ENCODE measurements at places on chromosomes 3 and 15.
A peak's percentile ranks its signal among the peaks of the same experiment; 100 is the strongest.

- no peak for ATAC-seq
Observed at GRCh38 chr15:58257776-58258325, 119.7 kb downstream of the AQP9 start.

DNA sequence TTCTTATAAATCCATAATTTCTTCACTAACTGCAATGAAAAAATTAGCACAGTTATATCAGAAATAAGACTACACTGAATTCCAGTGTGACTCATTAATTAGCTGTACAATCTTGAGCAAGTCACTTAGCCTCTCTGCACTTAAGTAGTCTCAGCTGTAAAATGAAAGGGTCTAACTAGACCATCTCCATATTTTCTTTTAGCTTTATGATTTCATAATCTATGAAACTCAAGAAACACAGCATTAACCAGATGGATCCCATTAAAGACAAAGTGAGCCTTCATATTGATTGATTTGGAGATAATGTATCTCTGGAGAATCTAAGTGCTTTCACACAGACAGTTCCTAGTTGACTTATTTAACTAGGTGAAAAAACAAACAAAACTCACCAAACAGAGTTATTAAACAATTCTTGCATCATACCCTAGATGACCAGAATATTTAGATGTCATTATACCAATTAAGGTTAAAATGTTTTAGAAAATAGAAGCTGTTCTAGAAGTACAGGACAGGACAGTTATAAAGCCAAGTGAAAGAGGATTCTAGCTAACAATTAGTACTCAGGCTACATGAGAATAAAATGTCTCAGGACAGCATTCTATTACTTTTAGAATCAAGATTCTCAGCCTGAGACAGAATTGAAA, 11.2 kb downstream of the CSNK1G1 start:
- ATAC-seq: no peak

GRCh38 chr15:80587816-80588456, 107.2 kb upstream of the ABHD17C start:
- ATAC-seq: no peak

GRCh38 chr3:113532698-113533533, 561 bp downstream of the SIDT1 start:
- peak; percentile 45 for ATAC-seq

- ATAC-seq: no peak
Observed at GRCh38 chr15:68709876-68710275, 110.8 kb downstream of the ANP32A start.

GRCh38 chr3:60920519-60920918, 330.7 kb downstream of the FHIT start:
- ATAC-seq: no peak

DNA sequence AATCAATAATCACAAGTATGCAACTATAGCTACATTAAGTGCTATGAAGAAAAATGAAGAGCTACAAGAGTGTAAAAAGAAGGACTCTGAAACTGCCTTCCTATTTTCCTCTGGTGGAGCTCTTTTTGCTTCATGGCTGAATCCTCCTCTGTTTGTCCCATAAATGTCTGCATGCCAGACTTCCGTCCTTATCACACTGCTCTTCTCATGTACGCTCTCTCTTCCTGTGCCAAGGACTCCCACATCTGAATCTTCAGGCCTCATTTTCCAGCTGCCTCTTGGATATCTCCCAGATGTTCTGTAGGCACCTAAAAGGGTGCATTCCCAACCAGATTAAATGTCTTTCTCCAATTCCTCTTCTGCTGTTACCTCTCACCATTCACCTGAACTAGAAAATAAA, 123.7 kb downstream of the MECOM start:
- ATAC-seq: no peak

DNA sequence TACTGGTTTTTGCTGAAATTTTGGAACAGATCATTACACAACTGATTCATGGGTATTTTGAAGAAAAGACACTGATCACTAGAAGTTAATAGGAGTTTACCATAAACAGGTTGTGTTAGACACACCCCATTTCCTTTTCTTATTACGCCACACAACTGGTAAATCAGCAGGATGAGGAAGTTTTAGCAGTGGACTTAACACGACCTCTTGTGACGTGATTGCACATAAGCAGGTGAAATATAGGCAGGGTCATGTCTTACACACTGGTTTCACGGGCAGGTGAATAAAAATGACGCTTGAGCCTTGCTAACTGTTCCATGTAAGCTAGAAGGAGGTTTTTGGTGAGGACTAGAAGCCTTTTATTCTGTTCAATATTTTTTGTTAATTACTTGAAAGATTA, 27.1 kb upstream of the TPRG1 start:
- ATAC-seq: peak; percentile 44

GRCh38 chr15:56957812-56958406, 39.5 kb downstream of the TCF12 start:
- ATAC-seq: no peak

- ATAC-seq: peak; percentile 73
Observed at GRCh38 chr15:92009162-92009561, 155.7 kb downstream of the SLCO3A1 start.

DNA sequence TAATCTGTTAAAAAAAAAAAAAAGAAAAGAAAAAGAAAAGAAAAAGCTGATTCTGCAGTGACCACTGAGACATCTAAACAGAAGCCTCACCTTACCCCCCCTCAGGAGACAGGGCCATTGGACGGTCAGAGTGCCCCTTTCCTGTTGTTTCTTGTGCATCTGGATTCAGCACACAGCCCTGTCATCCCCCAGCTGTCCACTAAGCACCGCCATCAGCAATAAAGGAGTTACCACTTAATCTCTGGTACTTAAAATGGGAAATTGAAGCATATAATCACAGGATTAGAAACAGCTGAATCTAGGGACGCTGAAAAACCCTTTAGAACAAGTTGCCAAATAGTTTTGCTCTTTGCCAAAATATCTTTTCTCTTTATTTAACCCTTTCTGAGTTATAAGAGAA, 62.5 kb downstream of the TRIM69 start:
- no peak for ATAC-seq

GRCh38 chr3:85875589-85875988, 916.8 kb downstream of the CADM2 start:
- no peak for ATAC-seq

DNA sequence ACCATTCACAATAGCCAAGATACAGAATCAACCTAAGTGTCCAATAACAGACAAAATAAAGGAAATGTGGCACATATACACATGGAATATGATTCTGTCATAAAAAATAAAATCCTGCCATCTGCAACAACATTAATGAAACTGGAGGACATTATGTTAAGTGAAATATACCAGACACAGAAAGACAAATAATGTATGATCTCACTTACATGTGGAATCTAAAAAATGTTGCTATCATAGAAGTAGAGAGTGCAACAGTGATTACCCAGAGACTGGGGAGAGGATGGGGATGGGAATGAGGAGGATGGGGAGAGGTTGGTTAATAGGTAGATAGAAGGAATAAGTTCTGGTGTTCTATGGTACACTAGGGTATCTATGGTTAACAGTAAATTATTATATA, 28.7 kb downstream of the MRPL3 start:
- no peak for ATAC-seq

DNA sequence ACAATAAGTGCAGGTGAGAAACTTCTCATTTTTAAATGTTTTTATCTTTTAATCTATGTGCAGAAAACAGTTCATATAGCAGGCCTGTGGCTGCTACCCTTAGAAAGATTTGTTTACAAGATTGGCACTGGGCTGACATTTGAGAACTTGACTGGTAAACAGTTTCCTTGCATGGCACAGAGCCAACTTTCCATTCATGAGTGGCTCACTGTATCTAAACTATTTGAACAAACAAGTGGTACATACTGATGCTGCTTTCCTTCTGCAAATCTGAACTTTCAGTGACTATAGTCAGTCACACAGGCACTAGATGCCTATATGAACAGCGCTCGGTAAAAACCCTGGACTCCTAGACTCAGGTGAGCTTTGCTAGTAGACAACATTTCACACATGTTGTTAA, 6.3 kb upstream of the GTPBP8 start:
- ATAC-seq: peak; percentile 63

DNA sequence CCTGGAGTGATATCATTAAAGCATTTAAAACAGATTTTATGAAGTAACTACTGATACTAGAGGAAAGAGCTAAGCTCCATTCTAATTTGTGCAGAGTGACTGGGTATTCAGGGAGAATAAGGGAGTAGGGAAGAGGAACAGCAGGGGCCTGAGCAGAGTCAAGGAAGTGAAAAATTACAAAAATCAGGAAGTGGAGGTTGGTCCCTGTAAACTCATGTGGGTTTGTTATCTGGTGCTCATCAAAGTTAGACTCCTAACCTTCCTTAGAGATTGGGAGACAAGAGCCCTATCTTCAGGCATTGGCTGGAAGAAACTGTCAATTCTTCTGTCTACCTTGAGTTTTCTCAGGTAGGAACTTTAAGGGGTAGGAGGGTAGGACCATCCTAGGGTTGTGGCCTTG, 82.5 kb downstream of the NEK11 start:
- ATAC-seq: no peak

- no peak for ATAC-seq
Observed at GRCh38 chr15:98684436-98684835, 36.1 kb downstream of the IGF1R start.

GRCh38 chr3:160695003-160695402, 18.0 kb downstream of the ARL14 start:
- ATAC-seq: no peak

DNA sequence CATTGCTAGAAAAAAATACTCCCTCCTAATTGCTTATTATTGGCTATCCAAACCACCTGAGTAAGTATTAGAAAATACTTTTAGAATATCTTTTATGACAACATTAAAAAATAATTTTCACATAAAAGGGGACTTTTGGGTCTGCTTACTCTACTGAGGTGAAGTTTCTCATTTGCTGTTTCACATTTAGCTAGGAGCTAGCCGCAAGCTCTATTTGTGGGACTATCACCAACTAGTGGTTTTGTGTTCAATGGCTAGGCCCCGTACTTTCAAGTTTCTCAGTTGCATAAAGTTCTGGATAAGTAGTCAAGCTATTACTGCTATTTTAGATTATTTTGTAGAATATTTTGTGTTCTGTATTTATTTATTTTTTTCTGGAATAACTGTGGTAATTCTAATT, 244.2 kb upstream of the SLITRK3 start:
- ATAC-seq: no peak

DNA sequence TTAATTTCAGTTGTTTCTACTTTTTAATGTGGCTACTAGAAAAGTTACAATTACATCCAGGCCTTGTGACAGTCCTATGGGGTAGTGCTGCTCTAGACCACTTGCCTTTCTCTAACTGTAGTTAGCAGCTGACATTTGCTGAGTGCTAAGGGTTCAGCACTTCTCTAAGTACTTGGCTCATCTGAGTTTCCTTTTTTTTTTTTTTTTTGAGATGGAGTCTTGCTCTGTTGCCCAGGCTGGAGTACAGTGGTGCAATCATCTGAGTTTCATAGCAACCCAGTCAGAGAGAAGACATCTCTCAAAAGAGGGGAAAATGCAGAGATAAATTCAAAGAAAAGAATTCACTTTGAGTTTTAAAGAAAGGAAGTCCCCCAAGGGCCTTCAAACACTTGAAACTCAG, 130.8 kb downstream of the MYLK start:
- ATAC-seq: no peak

DNA sequence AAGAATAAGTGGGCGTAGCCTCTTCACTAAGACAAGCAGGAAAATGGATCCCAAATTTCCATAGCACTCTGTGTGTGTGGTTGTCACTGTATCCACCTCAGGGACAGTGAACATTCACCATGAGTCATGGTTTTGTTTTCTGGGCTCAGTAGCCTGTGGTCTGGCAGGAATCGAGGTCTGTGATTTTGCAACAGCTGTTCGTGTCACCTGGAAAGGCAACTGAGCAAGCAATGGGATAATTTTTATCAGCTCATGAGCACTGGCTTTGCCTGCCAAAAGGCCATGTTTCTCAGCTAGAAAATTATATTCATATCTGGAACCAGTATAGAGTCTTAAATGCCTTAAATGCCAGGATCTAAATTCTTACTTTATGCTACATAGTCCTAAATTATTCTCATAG, 60.9 kb downstream of the STRIT1 start:
- no peak for ATAC-seq

- peak; percentile 17 for ATAC-seq
Observed at GRCh38 chr3:121998611-121999473, 23.2 kb downstream of the ILDR1 start.

DNA sequence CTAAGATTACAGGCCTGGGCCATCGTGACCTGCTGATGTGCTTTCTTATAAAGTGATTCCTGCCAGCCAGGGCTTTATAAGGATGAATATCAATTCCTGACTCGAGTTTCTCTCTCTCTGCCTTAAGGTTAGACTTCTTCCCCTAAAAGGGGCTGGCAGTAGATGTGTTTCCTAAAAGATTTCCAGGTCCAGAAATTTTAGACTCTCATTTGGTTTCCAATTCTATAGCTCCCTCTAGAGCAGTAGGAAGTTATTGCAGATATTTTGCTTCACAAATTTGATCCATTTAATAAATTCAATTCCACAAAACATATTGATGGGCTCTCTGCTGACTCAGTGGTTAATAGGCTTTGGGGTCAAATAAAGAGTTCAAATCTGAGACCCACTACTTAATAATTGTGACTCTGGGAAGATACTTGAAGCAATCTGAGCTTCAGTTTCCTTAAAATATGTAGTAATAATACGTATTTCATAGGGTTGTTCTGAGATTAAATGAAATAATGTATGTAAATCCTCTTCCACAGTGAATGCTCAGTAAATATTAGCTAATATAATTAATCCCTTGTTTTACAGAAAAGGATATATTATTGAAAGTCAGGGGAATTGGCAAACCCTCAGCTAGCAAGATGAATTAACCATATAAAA, 2.1 kb downstream of the TRIM69 start:
- ATAC-seq: no peak

GRCh38 chr3:42749753-42750231, 23.3 kb downstream of the CCDC13 start:
- peak; percentile 31 for ATAC-seq

GRCh38 chr3:136350132-136350531, 100.0 kb downstream of the PCCB start:
- ATAC-seq: no peak

DNA sequence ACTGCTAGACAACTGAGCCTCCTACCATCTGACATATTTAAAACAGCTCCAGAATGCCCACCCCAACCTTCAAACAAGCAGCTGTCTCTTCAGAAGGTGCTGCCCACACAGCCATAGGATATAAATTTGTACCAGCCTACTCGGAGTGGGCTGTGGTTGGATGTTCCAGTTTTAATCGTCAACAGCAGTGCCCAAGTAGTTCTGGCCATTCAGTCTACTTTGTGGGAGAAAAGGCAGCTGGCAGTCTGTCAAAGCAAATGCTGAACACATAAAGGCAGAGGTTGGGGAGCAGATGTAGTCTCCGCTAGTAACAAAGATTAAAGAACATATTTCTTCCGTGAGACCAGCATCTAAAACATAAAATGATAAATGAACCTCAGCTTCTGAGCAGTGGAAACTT, 15.9 kb upstream of the ERC2 start:
- ATAC-seq: no peak

- no peak for ATAC-seq
Observed at GRCh38 chr3:9716801-9717555, 13.3 kb downstream of the CPNE9 start.
